ENCODE measurements at places on chromosomes 3 and 15.

DNA sequence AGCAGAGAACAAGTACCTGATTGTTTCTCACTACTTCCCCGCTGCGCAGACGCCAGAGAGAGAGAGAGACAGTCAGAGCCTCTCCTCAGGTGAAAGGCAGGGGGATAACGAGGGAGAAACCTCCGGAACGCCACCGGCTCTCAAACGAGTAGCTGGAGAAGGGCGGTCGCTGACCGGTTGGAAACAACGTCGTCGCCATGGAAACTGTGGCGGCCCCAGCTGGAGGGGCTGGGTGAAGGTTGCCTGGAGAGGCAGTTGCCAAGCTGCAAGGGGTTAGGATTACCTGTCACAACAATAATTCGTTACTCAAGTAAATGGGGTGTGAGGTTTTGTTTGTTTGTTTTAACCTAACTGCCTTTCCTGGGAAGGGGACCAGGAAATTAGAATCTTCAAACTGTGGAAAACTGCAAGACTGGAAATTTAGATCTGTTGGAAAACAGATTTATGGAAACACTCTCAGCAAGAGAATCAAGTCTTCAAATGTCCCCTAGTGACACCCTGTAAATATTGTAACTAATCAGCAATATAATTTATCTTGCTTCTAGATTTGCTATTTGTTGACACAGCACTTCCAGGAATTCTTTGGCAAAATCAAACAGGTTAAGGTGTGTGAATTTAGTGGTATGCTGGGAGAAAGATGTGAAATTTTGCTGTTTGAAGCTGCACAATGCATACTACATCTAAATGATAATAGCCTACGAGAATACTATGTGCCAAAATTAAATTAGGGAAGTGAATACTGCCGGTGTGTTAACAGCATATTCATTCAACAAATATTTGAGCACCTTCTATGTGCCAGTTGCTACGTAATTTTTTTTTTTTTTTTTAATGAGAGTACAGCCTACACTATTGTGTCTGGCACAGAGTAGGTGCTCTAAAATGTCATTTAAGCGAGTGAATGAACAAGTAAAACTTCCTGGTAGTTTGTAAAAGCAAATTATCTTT is at the start of gene DNAH12:
Gene DNAH12, minus strand, starts transcription at position 164 of the 945 bp plus-strand sequence. CDS start 1,474 bp downstream, outside the sequence.
- DNase-seq: no peak

GRCh38 chr15:99951511-99951910 is 218.3 kb upstream of the LYSMD4 start:
- DNase-seq: no peak

DNA sequence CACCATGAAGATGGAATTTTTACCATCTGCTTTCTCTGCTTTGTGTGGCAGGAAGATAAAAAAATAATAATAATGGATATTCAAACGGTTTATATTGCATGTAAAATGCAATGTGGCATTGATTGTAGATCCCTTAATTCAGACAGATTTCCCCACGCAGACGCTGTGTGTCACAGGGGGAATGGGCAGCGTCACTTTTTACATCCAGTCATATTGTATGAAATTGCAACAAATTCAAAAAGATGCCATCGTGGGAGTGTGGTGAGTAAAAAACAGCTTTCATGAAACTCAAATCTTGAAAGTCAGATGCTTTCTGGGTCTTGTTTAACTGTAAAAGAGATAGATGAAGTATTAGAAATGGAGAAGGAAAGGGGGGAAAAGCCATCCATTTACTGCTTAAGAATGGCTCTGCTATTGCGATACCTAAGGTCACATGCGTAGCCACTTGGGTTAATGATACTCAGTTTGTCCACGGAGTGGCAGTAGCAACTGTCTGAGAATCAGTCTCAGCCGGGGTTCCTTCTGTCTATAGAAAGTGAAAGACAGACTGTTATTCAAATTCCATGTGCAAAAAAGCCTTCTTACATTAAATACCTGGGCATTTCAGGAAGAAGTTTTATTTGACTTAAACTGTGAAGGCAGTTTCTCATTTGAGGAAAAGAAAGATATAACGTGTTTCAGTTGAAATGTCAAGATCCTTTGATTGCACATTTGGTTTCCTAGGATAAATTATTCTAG is 28.5 kb downstream of the BTD start:
- no peak for DNase-seq

DNA sequence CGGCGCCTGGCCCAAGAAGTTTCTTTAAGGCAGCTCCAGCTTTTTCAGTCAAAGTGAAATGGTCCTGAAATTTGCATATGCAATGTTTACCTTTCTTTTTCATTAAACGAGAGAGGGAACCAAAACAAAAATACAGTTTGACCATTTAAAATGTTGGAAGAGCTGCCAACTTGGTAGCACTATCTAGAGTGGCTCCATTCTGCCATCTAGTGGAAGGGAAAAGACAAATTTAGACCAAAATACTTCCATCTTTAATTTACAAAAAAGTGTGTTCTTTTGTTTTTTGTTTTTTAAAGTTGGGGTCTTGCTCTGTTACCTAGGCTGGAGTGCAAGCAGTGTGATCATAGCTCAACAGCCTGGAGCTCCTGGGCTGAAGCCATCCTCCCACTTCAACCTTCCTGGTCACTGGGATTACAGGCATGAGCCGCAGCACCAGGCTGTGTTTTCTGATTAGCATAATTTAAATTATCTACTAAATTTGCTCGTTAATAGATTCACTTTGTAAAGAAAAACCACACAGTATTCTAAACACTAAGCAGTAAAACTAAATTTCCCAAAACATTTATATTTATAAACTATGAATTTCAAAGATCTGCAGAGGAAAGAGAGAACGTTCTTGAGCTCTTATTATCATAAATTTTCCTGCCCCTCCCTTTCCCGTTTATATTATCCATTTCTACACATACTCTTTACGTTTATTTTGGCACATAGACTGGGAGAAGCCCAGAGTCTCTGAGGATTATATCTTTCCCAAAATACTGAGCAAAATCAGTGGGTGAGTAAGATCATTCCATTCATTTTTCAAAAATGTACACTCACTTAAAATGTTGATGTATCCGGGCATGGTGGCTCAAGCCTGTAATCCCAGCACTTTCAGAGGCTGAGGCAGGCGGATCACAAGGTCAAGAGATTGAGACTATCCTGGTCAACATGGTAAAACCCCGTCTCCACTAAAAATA is 15.4 kb upstream of the RFC4 start:
- DNase-seq: no peak

Measured in amygdala (tissue), 56 donors.